ENCODE measurements at places on chromosomes 6 and 20. TPM values are rescaled to one million over a fixed set of nuclear protein-coding genes. Genes with fewer than 3 reads are reported as not detected.

GRCh38 chr20:32229251-32229747, 21.6 kb downstream of the POFUT1 start:
- DNase-seq, result no peak
- no peak overlapping the region for H3K4me3 ChIP-seq
- H3K4me1 ChIP-seq, result no peaks in the 10 kb centered on the region
- no peak overlapping the region for H3K27ac ChIP-seq
- no peaks in the 10 kb centered on the region for H3K27me3 ChIP-seq

TSPO2 gene
- total RNA-seq, result not detected

- no peak overlapping the region for H3K27ac ChIP-seq
- no peaks in the 10 kb centered on the region for H3K27me3 ChIP-seq
- H3K4me3 ChIP-seq, result no peak overlapping the region
- H3K4me1 ChIP-seq, result no peaks in the 10 kb centered on the region
These were observed 160.7 kb downstream of the UST start for GRCh38 chr6:148907573-148907972.

DNA sequence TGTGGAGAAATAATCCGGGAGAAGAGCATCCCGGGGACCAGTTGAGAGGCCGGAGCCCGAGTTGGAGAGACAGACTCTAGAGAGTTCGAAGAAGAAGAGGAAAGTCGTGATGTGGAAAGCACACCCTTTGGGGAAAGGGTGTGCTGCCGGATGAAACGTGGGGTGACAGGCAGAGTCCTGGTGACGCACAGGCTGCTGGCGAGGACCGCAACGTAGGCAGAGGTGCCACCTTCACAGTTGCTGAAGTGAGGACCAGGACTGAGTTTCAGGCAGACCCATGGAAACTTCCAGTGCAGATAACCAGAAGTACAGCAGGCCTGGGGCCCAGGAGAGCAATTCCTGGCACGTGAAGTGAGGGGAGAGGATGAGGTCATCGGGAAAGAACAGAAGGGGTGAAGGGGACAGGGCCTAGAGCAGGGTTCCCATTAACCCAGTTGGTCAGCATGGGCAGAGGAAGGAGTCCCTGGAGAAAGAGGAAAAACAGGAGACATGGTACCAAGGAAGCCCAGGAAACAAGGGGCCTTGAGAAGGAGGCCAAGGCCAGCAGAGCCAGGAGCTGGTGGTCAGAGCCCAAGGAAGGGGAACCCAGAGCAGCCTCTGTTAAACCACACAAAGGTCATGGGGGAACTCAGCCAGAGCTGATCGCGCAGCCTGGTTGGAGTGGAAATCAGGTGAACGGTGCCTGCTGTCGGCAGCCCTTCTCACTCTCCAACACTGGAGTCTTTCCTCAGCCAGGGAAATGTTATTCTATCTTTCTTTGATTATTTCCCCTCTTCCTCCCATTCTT, 84.1 kb downstream of the PRND start:
- H3K4me3 ChIP-seq, result no peak overlapping the region
- no peaks in the 10 kb centered on the region for H3K36me3 ChIP-seq
- DNase-seq, result no peak
- no peak overlapping the region for H3K27ac ChIP-seq
- H3K4me1 ChIP-seq, result no peaks in the 10 kb centered on the region
- H3K27me3 ChIP-seq, result peaks cover 34% of the 10 kb centered on the region

DNA sequence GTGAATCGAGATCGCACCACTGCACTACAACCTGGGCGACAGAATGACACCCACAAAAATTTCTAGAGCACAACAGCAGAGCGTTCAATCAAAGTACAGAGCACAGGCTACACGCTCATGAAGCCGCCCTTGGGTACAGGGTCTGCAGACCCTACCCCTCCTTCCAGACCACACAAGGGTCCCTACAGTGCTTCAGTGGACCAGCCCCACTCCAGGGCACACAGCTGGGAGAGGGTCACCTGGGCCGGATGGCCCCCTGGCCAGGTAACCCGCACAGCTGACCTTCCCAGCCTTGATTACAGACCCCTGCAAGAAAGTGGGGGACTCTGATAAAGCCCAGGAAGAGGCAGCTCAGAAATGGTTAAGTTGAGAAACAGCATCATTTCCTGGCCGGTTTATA, 63.6 kb downstream of the RIPOR3 start:
- no peak overlapping the region for H3K4me3 ChIP-seq
- no peak overlapping the region for H3K27ac ChIP-seq
- peaks cover 44% of the 10 kb centered on the region for H3K4me1 ChIP-seq

DNA sequence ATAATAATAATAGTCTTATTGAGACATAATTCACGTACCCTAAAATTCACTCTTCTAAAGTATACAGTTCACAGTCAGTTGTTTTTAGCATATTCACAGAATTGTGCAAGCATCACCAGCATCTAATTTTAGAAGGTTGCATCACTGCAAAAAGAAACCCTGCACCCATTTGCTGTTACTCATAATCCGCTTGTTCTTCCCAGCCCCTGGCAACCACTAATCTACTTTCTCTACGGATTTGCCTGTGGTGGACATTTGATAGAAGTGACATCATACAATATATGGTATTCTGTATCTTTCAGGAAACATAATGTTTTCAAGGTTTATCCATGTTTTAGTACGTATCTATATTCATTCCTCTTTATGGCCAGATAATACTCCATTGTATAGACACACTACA, 41.5 kb upstream of the FAM184A start:
- H3K27ac ChIP-seq, result no peak overlapping the region
- no peaks in the 10 kb centered on the region for H3K4me1 ChIP-seq
- peaks cover 9% of the 10 kb centered on the region for H3K27me3 ChIP-seq
- no peaks in the 10 kb centered on the region for H3K36me3 ChIP-seq
- no peak for DNase-seq
- no peak overlapping the region for H3K4me3 ChIP-seq

PGC gene
- not detected for total RNA-seq
